ENCODE measurements at places on chromosomes 16 and 17.

GRCh38 chr17:43841282-43841681, 5.7 kb upstream of the CD300LG start:
- DNase-seq, result no peak

DNA sequence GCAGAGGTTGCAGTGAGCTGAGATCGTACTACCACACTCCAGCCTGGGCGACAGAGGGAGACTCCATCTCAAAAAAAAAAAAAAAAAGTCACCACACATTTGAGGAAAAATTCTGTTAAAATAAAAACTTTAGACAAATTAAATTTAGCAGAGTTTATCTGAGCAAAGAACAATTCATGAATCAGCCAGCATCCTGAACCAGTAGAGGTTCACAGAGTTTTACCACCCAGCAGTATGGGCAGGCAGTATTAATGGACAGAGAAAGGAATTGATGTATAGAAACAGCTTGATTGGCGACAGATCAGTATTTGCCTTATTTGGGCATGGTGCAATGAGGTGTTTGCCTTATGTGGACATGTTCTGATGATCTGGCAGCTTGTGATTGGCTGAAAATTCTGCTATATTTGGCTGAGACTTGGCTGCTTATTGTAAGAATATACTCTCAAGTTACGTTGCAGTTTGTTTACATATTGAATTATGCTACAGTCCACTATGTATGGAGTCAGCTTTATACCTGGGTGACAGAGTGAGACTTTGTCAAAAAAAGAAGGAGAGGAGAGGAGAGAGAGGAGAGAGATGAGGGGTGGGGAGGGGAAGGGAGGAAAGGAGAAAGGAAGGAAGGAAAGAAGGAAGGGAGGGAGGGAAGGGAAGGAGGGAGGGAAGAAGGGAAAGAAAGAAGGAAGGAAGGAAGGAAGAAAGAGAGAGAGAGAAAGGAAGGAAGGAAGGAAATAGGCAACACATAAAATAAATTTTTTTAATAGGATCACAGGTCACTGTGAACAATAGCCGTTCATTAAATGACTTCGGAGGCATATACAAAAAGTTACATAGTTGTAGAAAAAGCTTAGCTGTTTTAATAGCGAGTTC, 14.6 kb downstream of the ABCC3 start:
- DNase-seq, result no peak

DNA sequence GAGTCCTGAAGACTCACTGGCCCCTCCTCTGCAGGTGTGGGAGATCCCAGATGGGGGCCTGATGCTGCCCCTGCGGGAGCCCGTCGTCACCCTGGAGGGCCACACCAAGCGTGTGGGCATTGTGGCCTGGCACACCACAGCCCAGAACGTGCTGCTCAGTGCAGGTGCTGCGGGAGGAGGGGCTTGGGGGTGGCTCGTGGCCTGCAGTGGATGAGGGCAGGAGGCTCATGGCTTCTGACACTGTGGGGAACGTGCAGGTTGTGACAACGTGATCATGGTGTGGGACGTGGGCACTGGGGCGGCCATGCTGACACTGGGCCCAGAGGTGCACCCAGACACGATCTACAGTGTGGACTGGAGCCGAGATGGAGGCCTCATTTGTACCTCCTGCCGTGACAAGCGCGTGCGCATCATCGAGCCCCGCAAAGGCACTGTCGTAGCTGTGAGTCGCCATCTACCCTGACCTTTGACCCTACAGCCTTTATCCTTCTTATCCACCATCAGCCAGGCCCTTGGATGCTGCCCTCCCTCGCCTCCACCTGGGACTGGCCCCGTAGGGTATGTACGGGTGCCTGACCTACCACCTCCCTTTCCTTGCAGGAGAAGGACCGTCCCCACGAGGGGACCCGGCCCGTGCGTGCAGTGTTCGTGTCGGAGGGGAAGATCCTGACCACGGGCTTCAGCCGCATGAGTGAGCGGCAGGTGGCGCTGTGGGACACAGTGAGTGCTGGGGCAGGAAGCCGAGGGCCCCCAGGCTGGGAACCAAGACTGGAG, 3.6 kb downstream of the CORO1A start:
- peak; percentile 68 for DNase-seq

- no peak for DNase-seq
These were observed 160.6 kb downstream of the CYLD start for GRCh38 chr16:50902457-50902856.
